ENCODE measurements at places on chromosomes 5 and 9.

- peak; percentile 40 for DNase-seq
Measured at GRCh38 chr5:170393958-170394357, 4.8 kb upstream of the KCNMB1 start.

DNA sequence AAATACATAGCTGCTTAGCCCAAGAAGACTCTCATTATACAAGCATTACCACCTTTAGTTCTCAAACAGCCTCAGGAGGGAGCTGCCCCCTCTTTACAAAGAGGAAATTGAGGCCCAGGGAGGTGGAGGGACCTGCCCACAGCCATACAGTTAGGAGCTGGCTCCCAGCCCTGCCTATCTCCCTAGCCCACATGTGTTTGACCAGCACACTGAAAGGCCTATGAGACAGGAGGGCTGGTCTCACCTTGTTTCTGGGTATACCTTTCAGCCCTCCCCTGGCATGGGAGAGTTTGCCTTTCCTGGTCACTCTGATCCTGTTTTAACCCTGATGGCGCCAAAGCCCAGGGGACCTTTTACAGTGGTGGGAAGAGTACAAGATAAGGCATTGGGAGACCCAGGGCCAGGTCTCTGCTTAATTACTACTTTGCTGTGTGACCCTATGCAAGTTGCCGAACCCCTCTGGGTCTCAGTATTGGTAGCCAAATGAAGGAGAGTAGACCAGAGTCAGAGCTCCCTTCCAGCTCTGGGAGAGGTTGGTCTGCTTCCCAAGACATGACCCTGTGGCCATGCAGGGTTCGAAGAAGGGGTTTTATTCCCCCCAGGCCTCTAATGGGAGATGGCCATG is 60.9 kb upstream of the RPL26L1 start:
- DNase-seq: no peak

GRCh38 chr5:79954620-79955019 is 36.4 kb downstream of the MTX3 start:
- DNase-seq: no peak

DNA sequence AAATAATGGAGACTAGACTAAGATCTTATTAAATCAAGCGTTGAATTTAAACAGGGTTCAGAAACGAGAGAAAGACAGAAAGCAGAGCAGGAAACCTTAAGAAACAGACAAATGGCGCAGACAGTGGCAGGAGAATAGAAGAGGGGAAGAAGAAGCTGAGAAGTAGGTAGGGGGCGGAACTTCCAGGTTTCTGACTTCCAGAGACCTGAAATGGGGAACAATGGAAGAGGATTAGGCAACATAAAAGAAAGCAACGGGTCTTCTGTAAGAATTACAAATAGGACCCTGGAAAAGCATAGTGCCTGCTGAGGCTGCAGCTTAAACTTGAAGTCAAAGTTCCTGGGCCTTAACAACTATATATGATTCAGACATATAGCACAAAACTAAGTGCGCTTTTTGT is 101.7 kb downstream of the BNC2 start:
- DNase-seq: no peak

DNA sequence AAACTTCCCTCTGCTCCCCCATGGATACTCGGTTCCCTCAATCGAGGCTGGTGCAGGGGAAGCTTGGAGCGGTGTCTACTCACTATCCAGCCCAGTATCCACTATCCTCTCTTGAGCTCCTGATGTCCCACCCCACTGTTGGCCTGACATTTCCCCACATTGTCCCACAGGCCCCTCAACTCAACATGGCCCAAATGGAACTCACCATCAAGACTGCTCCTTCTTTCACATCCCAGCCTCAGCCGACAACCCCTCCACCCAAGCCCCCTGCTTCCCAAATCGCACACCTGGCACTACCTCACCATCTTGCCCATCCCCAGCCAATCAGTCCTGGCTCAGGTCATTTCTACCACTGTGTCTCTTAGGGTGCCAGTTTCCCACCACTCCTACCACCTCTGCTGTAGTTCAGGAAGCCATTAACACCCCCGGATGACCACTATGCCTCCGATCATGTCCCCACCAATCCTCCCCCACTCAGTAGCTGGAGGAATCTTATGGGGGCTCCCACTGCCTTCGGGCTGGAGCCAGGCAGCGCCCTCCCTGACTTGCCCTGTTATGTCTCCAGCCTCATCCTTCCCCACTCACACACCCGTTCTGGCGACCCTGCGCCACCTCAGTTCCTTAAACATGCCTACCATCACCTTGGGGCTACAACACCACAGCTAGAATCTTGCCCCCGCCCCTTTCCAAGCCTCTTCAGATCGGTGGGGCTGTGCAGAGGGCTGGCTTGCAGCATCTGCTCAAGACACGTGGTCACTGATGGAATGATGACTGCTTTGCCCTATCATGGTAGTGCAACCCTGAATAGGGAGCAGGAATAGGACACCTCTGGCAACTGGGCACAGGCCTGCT is 273.6 kb downstream of the FSTL4 start:
- no peak for DNase-seq

DNA sequence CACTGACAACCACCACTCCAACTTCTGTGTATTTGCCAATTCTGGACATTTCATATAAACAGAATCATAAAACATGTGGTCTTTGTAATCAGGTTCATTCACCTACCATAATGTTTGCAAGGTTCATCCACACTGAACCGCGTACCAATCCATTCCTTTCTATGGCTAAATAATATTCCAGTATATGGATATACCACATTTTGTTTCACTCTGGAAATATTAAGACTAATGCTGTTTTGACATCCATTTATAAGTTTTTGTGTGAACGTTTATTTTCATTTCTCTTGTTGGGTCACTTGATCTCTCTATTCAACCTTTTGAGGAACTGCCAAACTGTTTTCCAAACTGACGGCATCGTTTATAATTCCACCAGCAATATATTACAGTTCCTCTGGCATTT is 26.3 kb upstream of the RNF38 start:
- no peak for DNase-seq

GRCh38 chr5:116446356-116447005 is 128.1 kb downstream of the SEMA6A start:
- DNase-seq: no peak

DNA sequence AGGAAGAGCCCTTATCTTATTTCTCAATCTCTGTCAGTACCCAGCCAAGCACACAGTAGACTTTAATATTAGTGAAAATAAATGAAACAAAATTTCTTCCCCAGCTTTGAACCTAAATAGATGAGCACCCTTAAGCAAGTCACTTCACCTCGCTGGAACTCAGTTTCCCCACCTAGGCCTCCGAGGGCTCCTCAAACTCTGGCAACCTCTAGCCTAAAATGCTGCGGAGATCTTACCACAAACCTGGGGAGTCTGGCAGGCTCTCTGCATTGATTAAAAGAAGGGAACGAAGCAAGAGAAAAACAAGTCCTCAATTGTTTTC is 326 bp downstream of the RIGI start:
- DNase-seq: no peak

DNA sequence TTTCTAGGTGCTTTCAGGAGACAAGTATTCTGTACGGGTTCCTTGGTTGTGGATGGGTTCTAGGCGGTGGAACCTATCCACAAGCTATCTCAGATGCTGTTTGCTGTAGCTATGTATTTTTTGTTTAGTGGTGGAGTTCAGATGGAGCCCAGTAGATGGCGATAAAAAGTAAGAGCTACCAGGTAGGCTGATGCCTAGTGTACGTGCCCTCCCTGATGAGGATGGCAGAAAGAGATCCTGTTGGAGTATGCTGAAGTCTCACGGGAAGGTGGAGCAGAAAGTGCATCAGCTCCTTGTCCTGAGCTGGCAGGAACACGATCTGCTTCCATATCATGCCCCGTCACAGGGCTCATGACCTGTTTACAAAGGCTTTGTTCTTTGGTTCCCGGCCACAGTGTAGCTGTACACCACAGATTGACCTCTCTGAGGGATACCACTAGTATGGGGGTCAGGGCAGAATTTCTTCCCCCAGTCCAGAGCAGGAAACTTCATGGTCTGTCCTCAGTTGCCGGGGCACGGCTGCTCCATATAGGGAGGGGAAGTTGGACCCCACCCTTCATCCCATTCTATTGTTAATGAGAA is 12.6 kb upstream of the UGT3A2 start:
- peak; percentile 19 for DNase-seq

- no peak for DNase-seq
Measured at GRCh38 chr5:6803981-6804550, 90.8 kb downstream of the TENT4A start.

DNA sequence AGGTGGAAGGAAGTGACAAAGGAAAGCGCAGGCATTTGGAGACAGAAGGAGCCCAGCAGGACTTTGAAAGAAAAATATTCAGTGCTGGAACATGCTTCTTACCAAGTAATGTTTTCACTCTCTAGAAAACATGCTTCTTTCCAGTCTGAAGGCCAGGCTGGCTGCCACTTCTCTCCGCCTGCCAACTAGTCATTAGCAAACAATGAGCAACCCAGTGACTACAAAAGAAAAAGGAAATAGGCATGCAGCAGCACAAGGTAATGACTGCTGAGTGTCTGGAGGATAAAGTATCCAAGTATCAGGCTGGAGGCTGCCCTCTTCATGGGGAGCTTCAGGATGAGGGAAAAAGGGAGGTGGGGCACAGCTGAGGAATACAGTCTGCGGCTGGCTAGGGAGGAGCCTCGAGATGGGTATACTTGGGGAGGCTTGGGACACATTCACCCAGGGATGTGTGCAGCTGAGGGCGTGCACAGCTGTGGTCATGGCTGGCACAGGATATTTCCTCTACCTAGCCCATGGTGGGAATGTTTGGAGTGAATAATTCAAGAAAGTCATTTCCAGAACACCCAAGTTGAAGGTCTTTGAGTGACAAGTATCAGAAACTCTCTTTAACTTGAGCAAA is 161.5 kb upstream of the KIF2A start:
- DNase-seq: no peak

GRCh38 chr9:117541181-117541580 is 126.3 kb upstream of the ASTN2 start:
- no peak for DNase-seq

DNA sequence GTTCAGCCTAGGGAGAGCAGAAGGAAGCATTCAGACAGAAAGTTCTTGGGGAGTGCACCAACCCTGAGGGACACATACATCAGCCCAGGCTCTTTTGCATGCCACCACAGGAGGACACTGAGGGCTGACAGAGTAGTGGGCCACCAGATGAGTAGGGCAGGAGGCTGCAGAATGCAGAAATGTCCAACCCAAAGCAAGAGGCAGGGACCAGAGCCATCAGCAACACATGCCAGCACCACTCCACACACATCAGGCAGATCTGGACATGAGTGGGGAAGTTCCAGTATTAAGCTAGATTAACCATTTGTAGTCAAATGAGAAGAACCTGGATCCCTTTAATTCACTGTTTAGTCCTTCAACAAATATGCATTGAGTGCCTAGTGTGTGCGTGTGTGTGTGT is 35.7 kb upstream of the OTULINL start:
- peak; percentile 29 for DNase-seq

DNA sequence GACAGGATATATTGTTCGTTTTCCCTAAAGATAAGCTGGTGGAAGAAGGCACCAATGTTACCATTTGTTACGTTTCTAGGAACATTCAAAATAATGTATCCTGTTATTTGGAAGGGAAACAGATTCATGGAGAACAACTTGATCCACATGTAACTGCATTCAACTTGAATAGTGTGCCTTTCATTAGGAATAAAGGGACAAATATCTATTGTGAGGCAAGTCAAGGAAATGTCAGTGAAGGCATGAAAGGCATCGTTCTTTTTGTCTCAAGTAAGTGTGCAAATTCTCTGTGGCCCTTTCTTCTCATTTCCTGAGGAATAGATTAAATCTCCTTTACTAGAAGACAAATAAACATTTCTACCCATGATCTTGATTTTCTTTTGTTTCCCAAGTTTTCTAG is 38.0 kb downstream of the OSMR start:
- no peak for DNase-seq

- no peak for DNase-seq
Measured at GRCh38 chr5:79842991-79843390, 148.1 kb downstream of the MTX3 start.

DNA sequence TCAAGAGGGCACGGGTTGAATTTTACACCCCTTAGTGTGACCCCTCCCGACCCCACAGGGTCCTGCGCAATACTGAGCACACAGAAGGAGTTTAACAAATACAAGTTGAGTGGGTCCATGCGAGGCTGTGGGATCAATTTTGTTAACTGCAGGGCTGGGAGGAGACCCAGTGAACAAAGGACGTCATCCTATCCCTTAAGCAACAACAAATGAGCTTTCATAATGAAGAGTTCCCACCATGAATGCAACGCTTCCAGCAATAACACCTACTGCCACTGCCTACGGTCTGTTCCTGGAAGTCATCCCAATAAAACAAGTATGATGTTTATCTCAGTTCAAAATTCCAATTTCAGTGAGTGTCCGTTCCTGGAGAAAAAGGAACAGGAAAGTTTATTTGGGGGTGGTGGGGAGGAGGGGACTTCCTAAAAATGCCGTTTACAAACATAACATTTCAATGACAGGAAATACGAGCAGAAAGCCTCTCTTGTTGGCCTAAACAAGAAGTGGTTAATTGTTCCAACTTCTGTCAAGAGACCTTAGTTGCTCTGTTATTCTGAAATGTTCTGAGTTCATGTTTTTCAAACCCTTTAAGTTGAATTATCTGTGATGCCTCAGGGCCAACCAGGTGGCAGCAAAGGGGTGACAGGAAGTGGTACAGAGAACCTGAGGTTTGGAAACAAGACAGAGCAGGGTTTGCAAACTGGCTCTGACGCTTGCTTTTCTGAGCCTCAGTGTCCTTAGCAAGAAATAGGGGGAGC is 65.8 kb upstream of the PLPP6 start:
- no peak for DNase-seq

GRCh38 chr9:124342776-124343485 is 72.3 kb downstream of the PSMB7 start:
- DNase-seq: no peak

GRCh38 chr5:179668391-179668790 is 12.4 kb downstream of the CBY3 start:
- peak; percentile 68 for DNase-seq

GRCh38 chr5:181187500-181188213 is 17.3 kb downstream of the TRIM7 start:
- peak; percentile 55 for DNase-seq

GRCh38 chr5:81853030-81853357 is 102.1 kb upstream of the SSBP2 start:
- DNase-seq: no peak

- peak; percentile 34 for DNase-seq
Measured at GRCh38 chr5:140420226-140420570, 18.6 kb downstream of the ANKHD1 start.

- peak; percentile 44 for DNase-seq
Measured at GRCh38 chr9:94860678-94861588, 134.4 kb downstream of the AOPEP start.

DNA sequence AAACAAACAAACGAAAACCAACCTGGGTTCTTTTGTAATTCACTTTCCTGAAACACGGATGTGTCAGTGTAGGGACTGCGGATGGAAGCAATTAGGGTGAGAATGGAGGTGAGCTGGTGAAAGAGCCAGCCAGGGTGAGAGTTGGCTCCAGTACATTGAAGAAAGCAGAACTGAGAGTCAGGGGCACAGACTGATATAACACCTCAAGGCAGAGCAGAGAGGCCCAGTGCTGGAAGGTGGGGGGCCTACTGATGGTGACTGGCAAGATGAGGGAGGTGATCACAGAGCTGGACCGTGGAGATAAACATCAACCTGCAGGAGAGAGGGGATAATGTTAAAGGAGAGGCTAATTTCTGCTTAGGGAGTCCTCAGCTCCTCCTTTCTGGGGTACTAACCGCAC is 221.1 kb downstream of the MAN2A1 start:
- DNase-seq: no peak

GRCh38 chr9:89363311-89363670 is 45.0 kb downstream of the SECISBP2 start:
- no peak for DNase-seq

- no peak for DNase-seq
Measured at GRCh38 chr5:149011084-149011483, 51.8 kb downstream of the SH3TC2 start.

GRCh38 chr5:44862808-44863207 is 54.1 kb downstream of the MRPS30 start:
- no peak for DNase-seq

Data from inflammatory macrophage treated with lipopolysaccharide for 4 hours (primary cell).